ENCODE measurements at places on chromosomes 2 and 18.

- no peak for DNase-seq
Observed at GRCh38 chr2:8123464-8123863, 558.4 kb upstream of the ID2 start.

DNA sequence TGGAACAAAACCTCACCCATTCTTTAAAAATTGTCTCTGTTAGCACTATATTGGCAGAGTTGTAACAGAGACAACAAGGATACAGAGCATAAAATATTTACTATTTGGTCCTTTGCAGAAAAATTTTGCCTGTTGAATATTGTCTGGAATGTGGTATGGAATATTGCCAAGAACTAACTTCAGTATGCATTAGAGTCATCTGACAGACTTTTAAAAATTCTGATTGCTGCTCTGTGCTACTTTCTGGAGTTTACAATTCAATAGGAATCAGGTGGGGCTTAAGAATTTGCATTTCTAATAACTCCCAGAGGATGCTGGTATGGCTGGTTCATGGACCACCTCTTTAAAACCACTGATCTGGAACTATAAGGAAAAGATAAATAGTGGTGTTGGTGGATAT is 32.8 kb upstream of the NYAP2 start:
- no peak for DNase-seq

- DNase-seq = no peak
Observed at GRCh38 chr2:67258122-67258521, 139.0 kb upstream of the ETAA1 start.

DNA sequence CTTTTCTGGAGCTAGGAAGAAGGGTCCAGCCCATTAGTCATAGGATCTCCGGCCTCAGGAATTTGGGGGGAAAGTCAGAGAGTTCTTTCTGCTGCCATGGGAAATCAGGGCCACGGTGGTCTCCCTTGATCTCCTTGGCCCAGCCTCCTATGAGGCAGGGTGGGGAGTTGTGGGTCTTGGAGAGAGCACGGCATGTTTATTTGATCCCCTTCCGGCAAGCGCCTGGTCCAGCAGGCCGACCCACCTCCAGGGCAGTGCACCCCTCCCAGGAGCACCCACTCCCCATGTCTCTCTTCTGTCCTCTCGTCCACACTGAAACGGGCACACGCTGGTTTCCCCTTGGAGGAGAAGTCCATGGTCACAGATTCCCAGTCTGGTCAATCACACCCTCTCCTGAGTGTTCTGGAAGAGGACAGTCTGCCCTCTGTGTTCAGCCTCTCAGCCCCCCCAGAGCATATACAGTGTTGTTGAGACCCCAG is 464.6 kb upstream of the HS6ST1 start:
- no peak for DNase-seq

DNA sequence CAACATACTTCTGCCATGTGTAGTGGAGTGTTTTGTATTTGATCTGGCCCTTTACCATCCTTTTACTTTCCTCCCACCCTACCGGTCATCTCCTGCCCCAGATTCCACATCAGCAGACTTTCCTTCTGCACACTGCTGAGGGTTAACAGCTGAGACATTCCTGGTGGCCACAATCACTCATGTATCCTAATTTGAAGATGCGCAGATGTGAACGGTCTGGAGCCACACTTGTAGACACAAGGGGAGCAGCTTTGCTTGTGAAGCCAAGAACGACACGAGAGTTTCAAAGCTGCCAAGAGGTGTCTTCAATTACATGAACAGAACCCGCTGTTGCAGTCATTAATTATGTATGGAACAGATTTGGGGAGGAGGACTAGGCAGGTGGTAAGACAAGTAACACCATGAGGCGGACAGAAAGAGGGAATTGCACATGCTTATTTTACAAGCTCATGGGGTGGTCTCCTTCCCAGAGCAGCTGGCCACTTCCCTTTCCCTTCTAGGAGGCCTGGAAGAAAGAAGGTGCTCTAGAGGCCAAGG is 260.7 kb upstream of the KLHL29 start:
- DNase-seq = no peak

DNA sequence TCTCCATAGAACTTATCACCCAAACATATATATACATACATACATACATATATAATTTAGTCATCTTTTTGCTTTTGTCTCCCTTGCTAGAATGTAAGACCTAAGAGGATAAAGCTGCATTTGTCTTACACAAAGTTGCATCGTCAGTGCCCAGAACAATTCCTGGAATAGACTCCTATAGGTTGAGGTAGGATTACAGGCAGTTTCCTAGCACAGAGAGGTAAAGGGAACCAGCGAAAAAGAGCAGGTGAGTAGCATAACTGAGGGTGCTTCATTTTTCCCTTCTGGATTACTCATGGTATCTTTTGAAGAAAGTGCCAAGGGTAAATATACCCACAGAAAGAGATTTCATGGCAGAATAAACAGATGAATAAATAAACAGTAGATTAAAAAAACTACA is 68.1 kb upstream of the AMMECR1L start:
- no peak for DNase-seq

DNA sequence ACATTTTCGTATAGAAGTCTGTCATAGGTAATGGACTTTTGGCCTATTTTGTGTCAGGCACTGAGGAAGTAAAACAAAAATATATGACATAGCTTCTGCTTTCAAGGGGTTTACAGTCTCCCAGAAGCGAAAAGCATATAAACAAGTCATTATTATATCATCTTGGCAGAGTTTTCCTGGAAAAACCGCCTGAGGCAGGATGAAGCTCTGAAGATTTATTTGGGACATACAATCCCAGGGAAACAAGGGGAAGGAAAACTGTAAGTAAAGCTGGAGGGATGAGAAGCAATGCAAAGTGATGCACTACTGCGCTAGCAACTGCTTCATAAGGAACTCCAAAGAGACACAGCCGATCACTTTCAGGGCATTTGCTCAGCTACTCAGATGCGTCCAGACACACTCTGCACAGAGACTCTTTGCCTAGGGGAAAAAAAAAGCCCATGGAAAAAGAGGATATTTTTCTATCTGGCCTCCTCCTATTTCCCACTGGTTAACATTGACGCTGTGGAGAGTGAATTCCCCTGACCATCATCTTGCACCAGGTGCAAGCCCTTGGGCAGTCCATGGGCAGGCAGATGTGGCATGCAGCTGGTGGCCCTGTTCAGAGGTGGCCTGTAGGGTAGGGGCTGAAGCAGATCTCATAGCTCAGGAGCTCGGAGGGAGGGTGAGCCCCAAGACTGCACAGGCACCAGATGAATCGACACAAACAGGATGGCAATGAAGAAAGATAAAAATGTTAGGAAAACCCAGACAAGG is 158.1 kb downstream of the METTL4 start:
- no peak for DNase-seq

GRCh38 chr2:65443509-65444186 is 11.2 kb upstream of the SPRED2 start:
- no peak for DNase-seq

GRCh38 chr18:8548186-8548585 is 61.1 kb upstream of the RAB12 start:
- DNase-seq = no peak

- no peak for DNase-seq
Observed at GRCh38 chr2:216633616-216634369, 573 bp downstream of the IGFBP2 start.

- DNase-seq = no peak
Observed at GRCh38 chr2:142617461-142617860, 260.0 kb upstream of the KYNU start.

DNA sequence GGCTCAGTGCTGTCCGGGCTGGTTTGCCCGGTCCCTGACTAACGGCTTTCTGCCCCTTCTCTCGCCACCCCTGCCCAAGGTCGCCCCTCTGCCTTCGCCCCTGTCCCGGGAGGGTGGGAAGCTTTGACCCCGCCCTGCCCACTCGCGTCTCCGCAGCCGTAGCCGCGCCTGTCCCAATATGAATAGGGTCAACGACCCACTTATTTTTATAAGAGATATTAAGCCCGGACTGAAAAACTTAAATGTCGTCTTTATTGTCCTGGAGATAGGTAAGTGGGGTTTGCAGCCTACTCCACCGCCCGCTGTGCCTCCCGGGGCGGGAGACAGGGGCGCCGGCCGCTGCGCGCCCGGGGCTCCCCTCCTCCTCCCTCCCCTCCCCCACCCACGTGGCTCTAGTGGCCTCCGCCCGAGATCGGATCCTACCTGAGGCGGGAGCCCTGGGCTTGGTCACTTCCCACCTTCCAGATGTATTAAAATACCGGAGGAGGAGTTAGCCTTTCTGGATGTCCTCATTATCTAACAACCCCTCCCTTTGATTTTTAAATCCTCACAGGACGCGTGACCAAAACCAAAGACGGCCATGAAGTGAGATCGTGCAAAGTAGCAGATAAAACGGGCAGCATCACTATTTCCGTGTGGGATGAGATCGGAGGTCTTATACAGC is 633 bp downstream of the NABP1 start:
- DNase-seq = peak; percentile 61

- no peak for DNase-seq
Observed at GRCh38 chr2:235523021-235523420, 29.2 kb downstream of the AGAP1 start.

DNA sequence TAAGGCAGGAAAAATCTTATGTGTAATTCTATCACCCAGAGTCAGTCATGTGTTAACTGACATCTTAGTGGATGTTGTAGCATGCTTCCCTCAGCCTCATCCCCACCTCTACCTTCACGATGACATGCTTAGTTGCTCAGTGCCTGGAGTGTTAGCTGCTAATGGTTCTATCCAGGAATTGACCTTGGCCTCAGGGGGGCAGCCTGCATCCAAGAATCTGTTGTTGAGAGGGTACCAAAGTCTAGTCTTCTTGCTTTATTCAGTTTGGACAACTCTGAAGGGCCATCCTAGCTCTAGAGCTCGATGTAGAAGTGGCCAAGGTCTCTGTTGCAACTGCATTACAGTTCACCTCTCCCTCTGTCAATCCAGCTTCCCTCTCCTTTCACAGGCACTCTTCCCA is 61.2 kb downstream of the ACYP2 start:
- DNase-seq = no peak

GRCh38 chr2:134393075-134393461 is 139.2 kb downstream of the MGAT5 start:
- DNase-seq = no peak

GRCh38 chr2:240760121-240760520 is 59.9 kb downstream of the KIF1A start:
- DNase-seq = no peak

GRCh38 chr18:23982155-23983079 is 32.1 kb upstream of the TTC39C start:
- no peak for DNase-seq

GRCh38 chr18:42623935-42624334 is 491.6 kb downstream of the RIT2 start:
- no peak for DNase-seq

Measured in CD4-positive, alpha-beta T cell treated with Interleukin-17A for 4 hours (primary cell).